ENCODE measurements at places on chromosomes 11 and 22.

- no peak for DNase-seq
These were observed 236.5 kb downstream of the NTM start for GRCh38 chr11:131606811-131607335.

DNA sequence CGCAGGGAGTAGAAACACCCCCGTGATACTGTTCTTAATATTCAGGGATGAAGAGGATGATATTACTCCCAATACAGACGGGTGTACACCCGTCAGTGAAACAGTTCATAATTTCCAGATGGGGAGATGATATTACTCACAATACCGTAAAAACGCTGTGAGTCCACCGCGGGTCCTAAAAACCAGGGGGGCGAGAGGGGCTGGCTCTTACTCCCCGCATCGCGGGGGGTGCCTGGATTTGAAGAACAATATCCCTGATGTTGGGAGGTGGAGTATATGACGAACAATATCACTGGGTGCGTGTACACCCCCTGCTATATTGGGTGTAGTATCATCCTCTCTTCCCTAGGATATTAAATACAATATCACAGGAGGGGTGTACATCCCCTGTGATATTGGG, 20.5 kb upstream of the APOL5 start:
- no peak for DNase-seq

- DNase-seq = no peak
These were observed 222.6 kb downstream of the LARGE1 start for GRCh38 chr22:33697640-33698039.

GRCh38 chr11:74849525-74850391, 99.1 kb downstream of the XRRA1 start:
- no peak for DNase-seq

DNA sequence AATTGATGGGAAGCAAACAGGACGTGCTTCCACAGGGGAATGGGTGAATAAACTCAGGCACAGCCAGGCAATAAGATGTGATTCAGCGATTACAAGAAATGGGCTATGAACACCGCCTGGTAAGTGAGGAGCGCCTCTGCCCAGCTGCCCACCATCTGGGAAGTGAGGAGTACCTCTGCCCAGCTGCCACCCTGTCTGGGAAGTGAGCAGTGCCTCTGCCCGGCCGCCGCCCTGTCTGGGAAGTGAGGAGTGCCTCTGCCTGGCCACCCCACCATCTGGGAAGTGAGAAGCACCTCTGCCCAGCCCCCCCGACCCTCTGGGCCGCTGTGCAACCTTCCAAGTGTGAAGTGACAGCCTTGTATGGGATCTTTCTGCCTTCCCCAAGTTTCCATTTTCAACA, 73.2 kb upstream of the PRR5 start:
- no peak for DNase-seq

GRCh38 chr11:8833568-8834315, 77.2 kb upstream of the AKIP1 start:
- DNase-seq = no peak

- DNase-seq = no peak
These were observed 23.3 kb upstream of the CCDC34 start for GRCh38 chr11:27386181-27386845.
